Esophagus squamous epithelium (tissue), 5 donors: ENCODE measurements at places on chromosomes 7 and 10.

DNA sequence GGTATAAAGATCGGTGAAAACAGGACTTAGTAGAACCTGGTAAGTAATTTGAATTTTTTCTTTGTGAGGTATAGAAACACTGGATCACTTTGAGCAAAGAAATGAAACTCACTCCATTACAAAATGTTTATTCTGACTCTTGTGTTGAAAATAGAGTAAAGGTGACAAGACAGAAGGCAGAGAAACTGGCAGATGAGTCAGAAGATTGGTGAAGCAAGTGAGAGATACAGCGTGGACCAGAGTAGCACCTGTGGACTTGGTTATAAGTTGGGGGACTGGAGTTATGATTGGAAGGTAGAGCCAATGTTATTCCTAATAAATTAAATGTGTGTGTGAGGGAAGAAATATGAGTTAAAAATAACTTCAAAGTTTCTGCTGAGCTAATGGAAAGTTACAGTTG lies 620.9 kb downstream of the ZWINT start:
- DNase-seq, result no peak

DNA sequence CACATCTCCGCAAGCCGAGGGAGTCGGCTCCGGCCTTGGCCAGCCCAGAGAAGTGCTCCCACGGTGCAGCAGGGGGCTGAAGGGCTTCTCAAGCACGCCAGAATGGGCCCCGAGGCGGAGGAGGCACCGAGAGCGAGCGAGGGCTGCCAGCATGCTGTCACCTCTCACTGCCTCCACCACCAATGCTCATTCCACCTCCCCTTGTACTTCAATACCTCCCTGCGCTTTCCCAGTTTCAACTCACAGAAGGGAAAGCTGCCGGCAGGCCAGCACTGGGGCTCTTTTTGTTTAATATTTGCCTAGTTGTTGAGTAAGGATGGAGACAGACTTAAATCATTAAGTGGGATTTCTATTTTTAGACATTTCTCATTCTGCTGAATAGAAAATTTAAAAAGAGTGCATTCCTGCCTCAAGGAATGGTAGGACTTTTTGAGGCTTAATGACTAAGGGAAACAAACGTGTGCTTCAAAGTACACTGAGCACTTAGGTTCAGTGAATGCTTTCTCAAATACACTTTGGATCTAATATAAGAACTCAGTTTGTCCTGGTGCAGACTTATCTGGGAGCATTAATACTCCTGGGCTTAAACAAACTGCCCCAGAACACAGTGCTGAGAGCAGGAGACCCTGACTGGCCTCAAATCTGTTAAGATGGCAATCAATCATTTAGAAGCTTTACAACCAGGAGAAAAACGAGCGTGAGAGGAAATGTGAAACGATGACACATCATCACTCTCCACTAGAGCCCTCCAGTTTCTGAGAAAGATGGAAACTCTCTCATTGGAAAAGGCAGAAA lies 131.2 kb downstream of the RALA start:
- no peak for DNase-seq

DNA sequence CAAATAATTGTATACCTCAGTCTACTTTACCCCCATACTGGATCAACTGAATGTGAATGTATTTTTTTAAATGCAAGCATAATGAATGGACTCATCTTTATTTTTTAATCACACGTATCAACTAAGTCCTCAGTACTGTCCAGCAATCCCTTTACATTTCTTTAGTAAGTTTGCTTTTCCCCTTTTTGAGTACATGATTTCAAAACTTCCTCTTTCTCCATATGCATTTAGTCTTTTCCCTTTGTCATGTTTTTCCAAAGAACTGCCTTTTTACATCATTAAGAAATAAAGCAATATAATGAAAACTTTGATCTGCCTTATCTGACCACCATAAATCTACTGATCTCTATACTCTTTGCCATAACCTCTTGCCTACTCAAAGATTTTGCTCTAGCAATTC lies 182.5 kb upstream of the AKR1E2 start:
- no peak for DNase-seq

GRCh38 chr10:44923611-44924010 lies 12.5 kb downstream of the TMEM72 start:
- DNase-seq, result no peak

GRCh38 chr7:40327873-40328272 lies 193.1 kb downstream of the SUGCT start:
- no peak for DNase-seq

DNA sequence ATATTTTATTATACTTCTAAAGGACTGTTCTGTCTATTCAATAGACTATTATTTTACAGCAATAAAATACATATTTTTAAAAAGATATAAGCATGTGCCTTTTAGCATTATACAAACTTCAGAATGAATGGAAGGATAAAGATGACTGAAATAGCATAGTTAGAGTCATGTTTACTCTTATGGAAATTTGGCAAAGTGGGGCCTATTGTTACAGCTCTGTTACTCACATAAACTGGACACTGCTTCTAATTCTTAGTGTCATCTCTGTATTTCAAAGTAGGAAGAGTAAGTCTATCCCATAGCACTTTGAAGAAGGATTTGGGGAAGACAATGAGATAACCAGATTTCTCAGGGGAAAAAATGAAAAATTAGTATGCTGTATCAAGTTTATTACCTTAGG lies 168.2 kb downstream of the SKAP2 start:
- no peak for DNase-seq

DNA sequence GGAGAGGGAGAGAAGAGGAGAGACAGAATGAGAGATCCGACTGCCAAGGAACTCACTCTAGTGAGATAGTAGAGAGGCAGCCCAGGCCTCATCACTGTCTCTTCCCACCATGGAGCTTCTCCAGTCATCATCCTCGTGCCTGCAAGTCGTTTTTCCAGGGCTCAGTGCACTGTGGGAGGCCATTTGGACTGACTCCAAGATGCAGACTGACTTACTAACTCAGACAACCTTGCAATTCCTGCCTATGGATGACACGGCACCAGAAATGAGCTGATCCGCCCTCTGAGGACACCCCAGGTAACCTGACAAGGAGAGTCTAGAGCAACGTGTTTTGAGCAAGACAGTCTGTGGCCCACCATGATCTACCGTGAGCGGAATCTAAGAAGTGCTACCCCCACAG lies 154.9 kb downstream of the GLI3 start:
- DNase-seq, result no peak

DNA sequence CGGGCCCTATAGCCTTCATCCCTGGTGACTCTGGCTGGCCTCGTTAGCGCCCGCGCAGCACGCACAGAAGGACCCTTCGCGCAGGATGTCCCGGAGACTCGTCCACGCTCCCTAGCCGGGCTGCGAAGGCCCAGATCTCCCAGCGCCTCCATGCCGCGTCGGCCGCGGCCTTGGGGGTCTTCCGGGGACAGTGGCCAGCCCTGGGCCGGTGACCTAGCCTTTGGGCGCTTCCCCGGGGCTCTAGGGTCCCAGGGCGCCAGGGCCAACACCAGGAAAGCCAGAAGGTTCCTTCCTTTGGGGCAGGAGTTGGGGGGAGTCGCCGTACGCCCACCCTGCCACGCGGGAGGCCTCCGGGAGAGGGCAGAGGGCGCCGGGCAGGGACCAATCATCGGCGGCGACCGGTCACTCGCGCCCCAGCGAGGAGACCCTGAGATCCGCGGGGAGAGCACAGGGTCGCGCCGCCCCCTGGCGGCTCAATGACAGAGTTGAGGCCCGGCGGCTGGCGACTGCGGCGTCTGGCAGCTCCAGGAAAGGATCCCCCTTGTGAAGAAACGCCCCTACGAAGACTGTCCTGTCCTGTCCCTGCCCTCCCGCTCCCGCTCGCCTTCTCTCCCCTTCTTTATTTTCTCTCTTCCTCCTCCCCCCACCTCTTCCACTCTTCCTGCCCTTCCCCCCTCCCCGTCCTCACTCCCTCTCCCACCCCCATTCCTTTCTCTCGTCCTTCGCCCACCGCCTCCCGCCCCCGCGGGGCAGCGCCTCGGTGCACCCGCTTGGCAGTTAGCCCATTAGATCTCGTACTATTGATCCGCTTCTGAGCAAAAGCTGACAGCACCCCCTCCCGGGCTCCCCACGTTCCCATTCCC lies 62.3 kb upstream of the LBX1 start:
- DNase-seq, result no peak

DNA sequence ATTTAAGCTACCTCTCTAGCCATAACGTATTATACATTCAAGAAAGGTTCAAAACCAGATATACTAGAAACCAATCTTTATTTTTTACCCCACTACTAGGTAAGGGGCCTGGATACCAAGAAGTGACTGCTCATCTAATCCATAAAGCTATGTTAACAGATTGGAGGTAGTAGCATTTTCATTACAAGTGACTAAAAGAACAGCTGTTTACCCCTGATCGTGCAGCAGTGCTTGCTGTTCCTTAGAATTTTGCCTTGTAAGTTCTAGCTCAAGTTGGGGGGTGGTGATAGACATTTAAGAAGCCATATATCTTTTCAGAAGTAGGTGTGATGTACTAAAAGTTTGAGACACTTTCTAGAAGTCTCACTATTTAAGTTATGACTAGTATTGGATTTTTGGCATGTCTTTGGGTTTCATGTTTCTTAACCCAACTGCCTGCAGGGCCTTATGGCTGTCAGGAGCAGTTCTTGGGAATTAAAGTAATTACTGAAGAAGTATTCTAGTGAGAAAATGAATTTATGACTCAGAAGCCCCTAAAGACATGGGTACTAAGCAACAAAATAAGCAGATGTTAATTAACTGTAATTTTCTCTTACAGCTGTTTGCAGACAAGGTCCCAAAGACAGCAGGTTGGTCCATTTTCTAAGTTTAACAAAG lies 2.3 kb downstream of the PPIA start:
- DNase-seq, result no peak

DNA sequence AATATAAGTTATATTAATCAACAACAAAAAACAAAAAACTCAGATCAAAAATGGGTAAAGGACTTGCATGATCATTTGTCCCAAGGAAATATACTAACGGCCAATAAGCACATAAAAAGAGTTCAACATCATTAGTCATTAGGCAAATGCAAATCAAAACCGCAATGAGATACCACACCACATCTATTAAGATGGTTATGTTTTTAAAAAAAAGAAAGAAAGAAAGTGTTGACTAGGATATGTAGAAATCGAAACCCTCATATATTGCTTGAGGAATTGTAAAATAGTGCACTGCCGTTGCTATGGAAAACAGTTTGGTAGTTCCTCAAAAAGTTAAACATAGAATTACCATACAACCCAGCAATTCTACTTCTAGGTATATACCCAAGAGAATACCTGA lies 39.4 kb upstream of the CTNNA3 start:
- DNase-seq, result no peak

GRCh38 chr7:80650030-80650429 lies 11.6 kb downstream of the CD36 start:
- no peak for DNase-seq

GRCh38 chr10:79940431-79940830 lies 8.5 kb downstream of the SFTPD start:
- DNase-seq, result no peak

- DNase-seq, result no peak
These were observed 5.5 kb upstream of the PLAU start for GRCh38 chr10:73905256-73906020.

DNA sequence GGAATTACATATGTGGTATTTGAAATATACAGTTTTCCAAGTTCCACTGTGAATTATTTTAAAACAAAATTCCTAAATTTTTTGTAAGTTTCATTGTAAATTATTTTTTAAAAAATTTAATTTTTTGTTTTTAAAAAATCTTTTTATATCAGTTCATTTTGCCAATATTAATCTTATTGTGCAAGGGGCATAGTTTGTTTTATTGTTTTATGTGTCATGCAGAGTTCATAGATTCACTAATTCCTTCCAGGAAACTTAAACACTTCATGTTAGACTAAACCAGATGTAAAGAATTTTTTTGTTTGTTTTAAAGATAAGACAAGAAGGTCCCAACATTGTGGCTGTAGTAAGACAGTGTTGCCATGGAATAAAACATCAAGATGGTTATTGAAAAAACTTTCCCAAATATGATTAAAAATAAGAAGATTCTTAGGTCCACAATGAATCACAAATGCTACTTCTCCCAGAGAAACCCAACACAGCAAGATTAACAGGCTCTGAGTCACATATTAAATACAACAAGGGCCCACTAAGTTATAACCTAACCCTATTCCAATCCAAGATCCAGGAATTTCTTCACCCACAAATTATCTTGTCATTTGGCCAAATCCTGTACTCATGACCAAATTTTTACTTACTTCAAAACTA lies 464.7 kb upstream of the IGFBP3 start:
- no peak for DNase-seq

- DNase-seq, result no peak
These were observed 298.9 kb upstream of the PITRM1 start for GRCh38 chr10:3471472-3471871.

DNA sequence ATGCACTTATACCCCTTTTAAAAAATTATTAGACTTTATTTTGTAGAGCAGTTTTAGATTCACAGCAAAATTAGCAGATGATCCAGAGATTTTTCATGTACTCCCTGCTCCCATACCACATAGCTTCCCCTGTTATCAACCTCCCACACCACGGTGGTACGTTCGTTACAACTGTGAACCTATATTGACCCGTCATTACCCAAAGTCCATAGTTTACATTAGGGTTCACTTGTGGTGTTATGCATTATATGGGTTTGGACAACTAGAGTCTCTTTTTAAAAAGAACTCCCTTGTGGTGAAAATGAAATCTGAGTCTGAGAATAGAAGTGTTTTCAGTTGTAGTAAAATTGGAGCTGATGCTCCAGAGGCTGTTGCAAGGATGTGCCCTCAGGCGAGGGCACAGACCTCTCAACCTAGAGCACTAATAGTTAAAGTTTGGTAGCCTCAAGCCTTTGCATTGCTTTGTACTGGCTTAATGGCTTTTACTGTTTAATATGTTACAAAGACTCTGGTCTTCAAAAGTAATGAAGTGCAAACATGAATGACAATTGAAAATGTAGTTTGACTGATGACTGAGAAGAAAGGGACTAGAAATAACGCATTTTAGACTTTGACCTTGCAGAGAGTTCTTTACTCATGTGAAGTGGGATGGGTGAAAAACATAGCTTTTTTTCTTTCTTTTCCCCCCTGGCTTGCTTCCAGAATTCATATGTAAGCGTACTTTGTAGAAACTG lies 30.6 kb upstream of the CSTF2T start:
- no peak for DNase-seq

DNA sequence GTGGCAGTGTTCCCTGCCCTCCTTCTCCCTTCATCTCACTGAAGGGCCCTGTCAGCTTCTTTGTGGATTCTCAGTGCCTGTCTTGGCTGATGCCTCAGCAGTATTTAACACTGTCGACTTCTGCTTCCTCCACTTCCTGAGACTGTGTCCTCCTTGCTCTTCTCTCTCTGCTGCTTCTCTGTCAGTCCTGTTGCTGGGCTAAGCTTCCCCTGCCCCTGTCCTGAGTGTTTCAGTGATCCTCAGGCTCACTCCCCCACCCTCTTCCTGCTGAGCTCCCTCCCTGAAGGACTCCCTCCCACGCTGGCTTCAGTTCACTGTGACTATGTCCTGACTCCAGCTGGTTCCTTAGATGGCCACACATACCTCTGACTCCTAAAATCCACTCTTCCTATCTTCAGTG lies 64.9 kb downstream of the CREM start:
- no peak for DNase-seq

GRCh38 chr7:116598278-116598677 lies 73.4 kb downstream of the CAV1 start:
- DNase-seq, result no peak
